NB4 (cell line): ENCODE measurements at places on chromosomes 6 and 20.
A peak's percentile ranks its signal among the peaks of the same experiment; 100 is the strongest.

- DNase-seq: no peak
Observed at GRCh38 chr20:10565922-10566897, 107.6 kb downstream of the JAG1 start.

- peak; percentile 39 for DNase-seq
Observed at GRCh38 chr20:49560646-49561045, 7.3 kb downstream of the PTGIS start.

GRCh38 chr6:81785377-81785776 lies 32.9 kb upstream of the TENT5A start:
- no peak for DNase-seq

GRCh38 chr6:43838276-43839036 lies 68.4 kb downstream of the VEGFA start:
- DNase-seq: peak; percentile 76

DNA sequence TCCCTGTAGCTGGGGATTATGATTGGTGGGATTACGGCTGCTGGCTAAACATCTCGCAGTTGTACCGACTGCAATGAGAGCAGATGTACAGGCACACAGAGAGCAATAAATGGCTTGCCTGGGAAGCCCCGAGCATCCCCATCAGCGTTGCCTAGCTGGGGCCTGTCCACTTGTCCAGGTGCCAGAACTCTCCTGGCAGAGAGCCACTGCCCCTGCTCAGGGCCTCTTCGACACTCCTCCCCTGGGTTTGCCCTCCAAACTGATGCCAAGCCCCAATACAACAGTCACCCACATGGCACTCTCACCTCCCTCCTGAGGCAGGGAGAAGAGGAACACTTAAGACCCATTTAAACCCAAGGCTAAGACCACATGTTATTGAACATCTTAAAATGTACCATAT lies 715.1 kb downstream of the PTPRT start:
- no peak for DNase-seq

DNA sequence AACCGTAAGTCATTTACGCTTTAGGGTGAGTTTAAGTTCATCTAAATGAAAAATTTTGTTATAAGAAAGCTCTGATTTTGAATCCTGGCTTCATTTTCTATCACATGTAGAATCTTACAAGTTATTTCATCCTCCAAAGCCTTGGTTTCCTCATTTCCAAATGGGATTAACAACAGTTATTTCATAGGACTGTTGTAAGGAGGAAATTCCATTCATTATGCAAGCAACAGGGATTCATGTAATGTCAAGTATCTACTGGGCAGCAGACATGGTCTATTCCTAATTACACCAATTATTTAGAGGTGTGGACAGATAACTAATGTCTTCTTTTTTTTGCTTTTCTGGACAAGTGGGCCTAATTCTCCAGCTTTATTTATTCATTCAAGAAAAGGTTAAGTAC lies 154.0 kb downstream of the PDSS2 start:
- no peak for DNase-seq

- no peak for DNase-seq
Observed at GRCh38 chr6:92708945-92709344, 710.4 kb downstream of the EPHA7 start.

GRCh38 chr6:161631676-161632194 lies 357.9 kb upstream of the AGPAT4 start:
- no peak for DNase-seq

- no peak for DNase-seq
Observed at GRCh38 chr6:79334674-79335073, 100.2 kb upstream of the HMGN3 start.

GRCh38 chr20:62461834-62462233 lies 14.0 kb downstream of the GATA5 start:
- DNase-seq: no peak

DNA sequence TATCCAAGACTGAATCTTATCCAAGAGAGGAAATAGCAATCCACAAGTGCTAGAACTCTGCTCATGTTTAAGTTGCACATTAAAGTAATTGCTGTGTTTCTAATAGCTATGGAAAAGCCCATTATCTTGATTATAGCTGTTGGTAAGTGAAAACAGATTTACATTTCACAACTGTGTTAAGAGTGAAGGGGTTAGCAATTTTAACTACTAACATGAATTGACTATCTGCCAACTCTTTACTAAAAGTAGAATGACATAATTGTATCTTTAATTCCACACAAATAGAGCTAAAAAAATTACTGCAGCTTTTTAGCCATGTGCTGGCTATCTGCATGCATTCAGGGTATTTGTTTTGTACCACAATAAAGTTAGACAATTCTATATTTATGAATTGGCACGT lies 277.9 kb upstream of the IRAK1BP1 start:
- DNase-seq: no peak

DNA sequence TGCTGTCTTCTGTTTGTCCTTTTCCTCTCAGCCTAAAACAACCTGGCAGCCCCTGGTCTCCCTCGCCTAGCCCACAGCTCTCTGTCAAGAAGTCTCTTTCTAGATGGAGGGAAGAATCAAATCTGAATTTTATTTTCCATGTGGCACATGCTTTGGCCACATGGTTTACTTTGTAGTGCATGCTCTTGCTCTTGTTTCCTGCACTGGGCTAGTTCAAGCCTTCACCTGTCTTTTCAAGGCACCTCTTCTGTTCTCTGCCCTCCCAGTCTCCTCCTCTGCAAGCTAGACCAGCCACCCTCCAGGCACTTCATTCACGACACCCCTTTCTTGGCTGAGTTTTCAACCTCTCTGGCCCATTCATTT lies 7.6 kb downstream of the PPP1R14C start:
- no peak for DNase-seq

DNA sequence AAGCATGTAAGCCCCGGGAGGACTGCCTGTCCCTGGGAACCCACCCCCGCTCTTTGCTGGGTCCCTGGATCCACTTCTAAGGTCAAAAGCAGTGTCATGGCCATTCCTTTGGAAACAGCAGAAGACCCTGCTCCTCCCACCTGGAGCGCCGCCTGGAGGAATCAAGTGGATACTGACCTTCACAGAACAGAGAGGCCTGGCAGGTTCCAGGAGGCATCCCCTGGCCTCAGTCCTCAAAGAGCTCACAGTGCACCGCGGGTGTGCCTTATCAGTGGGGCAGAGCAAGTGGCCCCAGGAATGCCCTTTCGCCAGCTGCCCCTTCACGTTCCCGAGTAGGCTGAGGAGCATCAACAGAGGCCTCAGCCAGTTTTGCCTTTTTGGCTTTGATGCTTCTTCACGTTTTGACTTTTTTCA lies 11.1 kb upstream of the SLC4A11 start:
- no peak for DNase-seq

DNA sequence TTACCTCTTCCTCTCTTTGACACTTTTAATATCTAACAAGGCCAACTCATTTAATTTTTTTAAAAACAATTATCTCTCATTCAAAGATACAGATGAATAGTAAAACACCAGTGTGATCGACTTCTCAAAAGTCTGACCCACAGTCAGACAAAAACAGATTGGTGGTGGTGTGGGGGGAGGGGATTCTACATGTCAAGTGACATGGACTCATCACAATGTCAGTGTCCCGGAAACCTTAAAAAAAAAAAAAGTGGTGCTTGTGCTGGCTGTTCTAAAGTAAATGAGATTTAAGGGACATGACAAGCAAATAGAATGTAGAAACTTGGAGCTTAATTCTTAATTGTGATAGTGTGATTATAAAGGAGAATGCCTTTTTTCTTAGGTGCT lies 16.3 kb upstream of the RFPL4B start:
- no peak for DNase-seq

DNA sequence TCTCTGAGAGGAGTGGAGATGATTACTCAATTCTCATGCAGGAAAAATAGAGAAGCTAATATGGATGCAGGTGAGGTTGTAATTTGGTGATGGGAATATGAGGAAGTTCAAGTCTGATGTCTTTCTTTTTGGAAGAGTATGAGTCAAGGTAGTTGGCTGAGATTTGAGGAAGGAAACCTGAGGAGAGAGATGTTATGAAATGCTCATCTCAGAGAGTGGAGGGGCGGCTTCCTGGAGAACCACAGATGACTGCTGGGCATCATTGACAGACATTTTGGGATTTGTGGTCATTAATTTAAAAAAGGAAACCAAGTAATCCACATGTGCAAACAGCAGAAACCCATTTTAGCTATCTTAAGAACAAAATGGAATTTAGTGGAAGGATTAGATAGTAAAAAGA lies 72.5 kb upstream of the UST start:
- no peak for DNase-seq

DNA sequence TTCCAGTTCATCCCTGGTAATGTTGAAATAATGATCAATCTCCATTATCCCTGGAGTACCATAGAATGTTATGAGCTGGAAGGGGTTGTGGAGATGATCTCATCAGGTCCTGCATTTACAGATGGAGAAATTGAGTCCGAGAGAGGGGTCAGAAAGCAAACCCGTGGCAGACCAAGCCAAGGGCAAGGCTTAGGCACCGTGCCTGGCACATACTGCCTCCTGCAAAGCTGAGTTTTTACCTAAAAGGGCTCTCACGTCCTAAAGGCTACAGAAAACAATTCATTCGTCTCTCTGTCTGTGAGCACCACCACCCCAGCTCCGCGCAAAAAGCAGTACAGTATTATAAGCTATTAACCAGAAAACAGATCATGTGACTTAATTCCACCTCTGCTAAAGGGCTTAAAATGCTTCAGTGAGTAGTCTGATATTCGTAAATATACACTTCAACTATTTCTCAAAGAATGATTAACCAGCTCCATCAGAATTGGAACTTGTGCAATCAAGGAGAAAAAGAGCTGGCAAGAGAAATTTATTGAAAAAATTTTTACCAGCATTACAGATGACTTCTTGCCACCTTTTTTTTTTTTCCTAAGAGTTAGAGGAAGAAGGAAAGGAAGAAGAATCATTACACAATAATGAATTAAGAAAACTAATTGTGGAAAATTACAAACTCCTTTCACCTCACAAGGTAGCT lies 3.4 kb upstream of the PARD6B start:
- no peak for DNase-seq
